T-helper 17 cell (primary cell): ENCODE measurements at places on chromosomes 2 and 18. TPM values are rescaled to one million over a fixed set of nuclear protein-coding genes. Genes with fewer than 3 reads are reported as not detected.

DNA sequence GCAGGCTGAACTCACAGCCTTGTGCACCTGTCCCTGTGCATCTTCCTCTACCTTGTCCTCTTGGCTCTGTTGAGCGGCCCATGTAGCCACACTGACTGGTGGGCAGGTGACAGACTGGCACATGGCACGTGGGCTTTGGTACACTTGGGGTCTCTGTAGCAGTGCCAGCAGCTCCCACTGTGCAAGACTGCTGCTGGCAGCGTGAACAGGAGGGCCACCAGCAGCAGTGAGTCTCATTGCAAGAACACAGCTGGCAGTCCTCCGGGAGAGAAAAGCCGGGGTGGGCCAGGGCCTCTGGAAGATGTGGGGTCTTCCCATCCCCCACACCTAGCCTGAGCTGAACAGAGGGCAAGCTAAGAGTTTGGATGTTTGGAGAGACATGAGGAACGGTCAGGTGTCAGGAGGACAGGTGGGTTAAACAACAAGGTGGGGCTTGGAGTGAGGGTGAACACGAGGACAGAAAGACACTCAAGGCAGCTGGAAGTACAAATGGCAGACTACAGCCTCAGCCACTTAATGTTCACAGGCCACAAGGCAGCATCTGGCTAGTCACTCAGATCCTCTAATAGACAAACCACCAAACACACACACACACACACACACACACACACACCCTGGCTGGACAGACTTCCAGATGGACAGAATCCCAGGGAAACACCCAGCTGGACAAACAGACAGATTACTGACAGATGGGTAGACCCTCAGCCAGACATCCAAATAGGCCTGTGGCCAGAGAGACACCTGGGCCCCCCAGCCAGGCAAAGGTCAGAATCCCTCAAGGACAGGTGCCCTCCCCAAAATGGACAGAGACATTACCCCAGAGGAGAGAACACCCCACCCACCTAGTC, 2.3 kb upstream of the PTPN18 start:
- no peak for DNase-seq
- H3K27me3 ChIP-seq = no peaks in the 10 kb centered on the region
- H3K27ac ChIP-seq = no peak overlapping the region
- H3K4me1 ChIP-seq = peaks cover 8% of the 10 kb centered on the region
- peak overlapping the region; percentile 86 for H3K4me3 ChIP-seq

ABCA12 gene
- total RNA-seq = not detected

IAH1 gene
- 43.6 TPM for total RNA-seq

GRCh38 chr2:16900405-16901025, 234.9 kb upstream of the CYRIA start:
- H3K27ac ChIP-seq = no peak overlapping the region
- DNase-seq = no peak
- H3K4me3 ChIP-seq = no peak overlapping the region
- no peaks in the 10 kb centered on the region for H3K36me3 ChIP-seq

- no peak overlapping the region for H3K27ac ChIP-seq
- H3K27me3 ChIP-seq = peaks cover 33% of the 10 kb centered on the region
These were observed 79.2 kb upstream of the PAPOLG start for GRCh38 chr2:60676706-60677330.

DNA sequence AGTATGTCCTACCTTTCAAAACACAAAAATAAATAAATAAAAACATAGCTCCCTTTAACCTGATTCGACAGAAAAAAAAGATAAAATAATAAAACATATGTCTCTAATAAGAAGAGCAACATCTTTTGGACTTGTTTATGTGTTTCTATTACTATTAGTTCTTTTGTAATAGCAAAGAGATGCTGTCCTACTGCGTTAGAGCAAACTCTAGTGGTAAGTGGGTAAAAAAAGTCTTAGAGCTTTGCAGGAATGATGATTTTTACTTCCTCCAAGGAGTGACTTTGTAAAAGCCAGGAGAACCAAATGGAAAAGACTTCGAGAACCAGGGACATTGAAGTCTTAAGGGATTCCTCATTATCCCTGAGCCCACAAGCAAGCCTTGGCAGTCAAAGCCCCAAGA, 450.1 kb downstream of the METTL4 start:
- H3K27me3 ChIP-seq = peaks cover 4% of the 10 kb centered on the region
- no peak overlapping the region for H3K27ac ChIP-seq
- DNase-seq = no peak
- H3K4me1 ChIP-seq = no peaks in the 10 kb centered on the region
- no peaks in the 10 kb centered on the region for H3K36me3 ChIP-seq

ZNF2 gene
- 2.4 TPM for total RNA-seq

GRCh38 chr18:32911660-32912284, 138.9 kb upstream of the KLHL14 start:
- no peak overlapping the region for H3K4me3 ChIP-seq
- DNase-seq = no peak
- no peak overlapping the region for H3K27ac ChIP-seq
- H3K4me1 ChIP-seq = no peaks in the 10 kb centered on the region
- no peaks in the 10 kb centered on the region for H3K36me3 ChIP-seq
- H3K27me3 ChIP-seq = no peaks in the 10 kb centered on the region

CYP27A1 gene
- 0.39 TPM for total RNA-seq

DNA sequence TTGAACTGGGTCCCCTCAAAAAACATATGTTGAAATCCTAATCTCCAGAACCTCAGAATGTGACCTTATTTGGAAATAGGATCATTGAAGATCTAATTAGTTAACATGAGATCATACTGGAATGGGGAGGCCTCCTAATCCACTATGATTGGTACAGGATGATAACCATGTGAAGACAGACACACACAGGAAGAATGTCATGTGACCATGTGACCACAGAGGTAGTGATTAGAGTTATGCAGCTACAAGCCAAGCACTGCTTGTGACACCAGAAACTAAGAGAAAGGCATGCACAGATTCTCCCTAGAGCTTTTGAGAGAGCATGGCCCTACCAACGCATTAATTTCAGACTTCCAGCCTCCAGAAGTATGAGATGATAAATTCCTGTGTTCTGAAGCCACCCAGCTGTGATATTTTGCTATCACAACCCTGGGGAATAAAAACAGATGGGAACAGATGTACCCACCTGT, 47.0 kb upstream of the TGIF1 start:
- DNase-seq = no peak
- H3K27ac ChIP-seq = no peak overlapping the region
- no peaks in the 10 kb centered on the region for H3K27me3 ChIP-seq
- no peaks in the 10 kb centered on the region for H3K36me3 ChIP-seq

CAMKMT gene
- 14.8 TPM for total RNA-seq

DNA sequence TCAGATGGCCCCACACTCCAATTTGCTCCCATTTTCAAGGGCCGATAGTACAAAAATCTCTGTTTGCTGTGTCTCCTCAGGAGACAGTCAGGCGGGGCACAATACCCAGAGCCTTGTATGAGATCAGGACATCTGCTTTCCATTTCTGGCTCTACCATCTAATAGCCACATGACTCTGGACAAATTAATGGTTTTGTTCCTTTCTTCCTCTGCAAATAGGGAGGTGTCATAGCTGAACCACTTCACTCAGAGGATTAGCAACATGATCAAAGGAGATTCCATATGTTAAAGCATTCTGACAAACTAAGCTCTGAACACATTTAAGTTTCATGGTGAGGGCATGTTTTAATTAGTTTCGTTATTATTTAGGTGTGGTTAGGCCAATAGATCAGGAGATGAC, 602.1 kb upstream of the SYT4 start:
- no peak overlapping the region for H3K27ac ChIP-seq
- no peaks in the 10 kb centered on the region for H3K4me1 ChIP-seq
- H3K36me3 ChIP-seq = no peaks in the 10 kb centered on the region
- no peak overlapping the region for H3K4me3 ChIP-seq
- H3K27me3 ChIP-seq = no peaks in the 10 kb centered on the region
- no peak for DNase-seq

- no peaks in the 10 kb centered on the region for H3K27me3 ChIP-seq
- peak; percentile 45 for DNase-seq
- peak overlapping the region; percentile 67 for H3K27ac ChIP-seq
These were observed 19.1 kb upstream of the SLC20A1 start for GRCh38 chr2:112626604-112627059.

DNA sequence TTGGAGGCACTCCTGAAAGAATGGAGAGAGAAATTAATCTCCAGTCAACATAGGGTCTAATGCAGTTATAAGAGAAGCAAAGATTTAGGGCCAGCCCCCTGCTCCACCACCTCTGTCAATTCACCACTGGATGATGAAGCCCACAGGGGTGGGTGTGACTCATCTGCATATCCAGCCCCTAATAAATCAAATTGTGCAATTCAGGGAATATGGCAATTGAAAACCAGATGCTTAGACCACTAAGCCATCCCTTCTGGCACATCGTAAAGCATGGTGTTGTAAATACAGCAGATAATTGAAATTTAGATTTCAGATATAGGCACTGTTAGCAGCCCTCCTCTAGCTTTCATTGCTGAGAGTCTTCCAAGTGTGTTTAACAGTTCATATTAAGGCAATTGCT, 541.4 kb downstream of the PARD3B start:
- no peak overlapping the region for H3K27ac ChIP-seq
- no peak overlapping the region for H3K4me3 ChIP-seq
- H3K36me3 ChIP-seq = no peaks in the 10 kb centered on the region
- H3K27me3 ChIP-seq = no peaks in the 10 kb centered on the region

VIT gene
- total RNA-seq = not detected

- no peak within 1 kb of the TSS for H3K27ac ChIP-seq
- peak; percentile 47 for DNase-seq
- H3K4me3 ChIP-seq = peak within 1 kb of the TSS; percentile 92
- H3K27me3 ChIP-seq = no peaks in the 10 kb centered on the region
- no peaks in the 10 kb centered on the region for H3K36me3 ChIP-seq
These were observed at the start of gene DNMT3A for GRCh38 chr2:25341753-25342371. Gene DNMT3A (minus strand): TSS chr2:25341925. CDS start chr2:25313984, 27,941 bp downstream.

GRCh38 chr2:235820571-235820970, 326.7 kb downstream of the AGAP1 start:
- H3K4me3 ChIP-seq = no peak overlapping the region
- H3K27ac ChIP-seq = no peak overlapping the region
- no peaks in the 10 kb centered on the region for H3K4me1 ChIP-seq
- peaks cover 5% of the 10 kb centered on the region for H3K27me3 ChIP-seq

CBLN2 gene
- not detected for total RNA-seq

GRCh38 chr2:181241366-181241765, 215.8 kb upstream of the ITGA4 start:
- no peak for DNase-seq
- peaks cover 12% of the 10 kb centered on the region for H3K4me1 ChIP-seq
- H3K36me3 ChIP-seq = peaks cover 4% of the 10 kb centered on the region
- peak overlapping the region; percentile 72 for H3K27ac ChIP-seq

SPTBN1 gene
- total RNA-seq = 187 TPM

GRCh38 chr2:212381428-212382102, 157.0 kb downstream of the ERBB4 start:
- H3K4me1 ChIP-seq = no peaks in the 10 kb centered on the region
- no peak overlapping the region for H3K27ac ChIP-seq
- DNase-seq = no peak
- H3K4me3 ChIP-seq = no peak overlapping the region
- no peaks in the 10 kb centered on the region for H3K36me3 ChIP-seq

PCARE gene
- not detected for total RNA-seq

DNA sequence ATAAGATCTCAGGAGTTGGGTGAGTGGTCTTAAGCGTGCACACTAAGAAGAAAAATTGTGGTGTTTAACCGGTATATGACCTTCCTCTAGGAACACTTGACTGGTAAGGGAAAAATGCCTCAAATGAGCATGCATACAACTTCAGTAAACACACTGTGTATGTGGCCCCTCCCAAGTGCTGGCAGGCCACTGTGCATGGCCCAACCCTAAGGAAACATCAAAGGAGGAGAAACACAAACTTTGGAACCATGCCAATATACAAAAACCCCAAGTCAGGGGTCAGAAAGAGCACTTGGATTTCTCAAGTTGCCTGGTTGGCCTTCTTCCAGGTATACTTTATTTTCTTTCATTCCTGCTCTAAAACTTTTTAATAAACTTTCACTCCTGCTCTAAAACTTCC, 308.9 kb upstream of the LRRTM4 start:
- H3K36me3 ChIP-seq = no peaks in the 10 kb centered on the region
- no peak for DNase-seq
- no peaks in the 10 kb centered on the region for H3K27me3 ChIP-seq
- no peak overlapping the region for H3K4me3 ChIP-seq
- no peak overlapping the region for H3K27ac ChIP-seq

SERPINB4 gene
- not detected for total RNA-seq

DNA sequence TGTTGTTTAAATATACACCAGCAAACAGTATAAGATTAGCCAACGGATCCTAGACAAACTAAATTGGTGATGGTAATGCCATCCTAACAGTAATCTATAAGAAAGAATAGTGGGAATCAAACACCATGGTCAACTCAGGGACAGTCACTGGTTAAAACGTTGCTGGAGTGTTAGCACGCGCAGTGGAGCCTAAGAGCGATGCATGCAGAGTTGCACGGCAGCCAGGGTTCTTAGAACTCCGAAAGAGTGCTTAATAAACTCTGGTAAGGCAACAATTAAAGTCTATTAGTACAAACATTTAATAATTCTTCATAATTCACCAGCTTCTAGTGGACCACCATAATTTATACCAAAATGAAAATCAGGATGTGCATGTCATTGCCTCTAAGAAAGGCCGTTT, 22.2 kb downstream of the LANCL1 start:
- H3K27ac ChIP-seq = no peak overlapping the region
- peaks cover 12% of the 10 kb centered on the region for H3K4me1 ChIP-seq
- H3K27me3 ChIP-seq = no peaks in the 10 kb centered on the region
- DNase-seq = no peak

RTP5 gene
- total RNA-seq = 0.12 TPM

DNA sequence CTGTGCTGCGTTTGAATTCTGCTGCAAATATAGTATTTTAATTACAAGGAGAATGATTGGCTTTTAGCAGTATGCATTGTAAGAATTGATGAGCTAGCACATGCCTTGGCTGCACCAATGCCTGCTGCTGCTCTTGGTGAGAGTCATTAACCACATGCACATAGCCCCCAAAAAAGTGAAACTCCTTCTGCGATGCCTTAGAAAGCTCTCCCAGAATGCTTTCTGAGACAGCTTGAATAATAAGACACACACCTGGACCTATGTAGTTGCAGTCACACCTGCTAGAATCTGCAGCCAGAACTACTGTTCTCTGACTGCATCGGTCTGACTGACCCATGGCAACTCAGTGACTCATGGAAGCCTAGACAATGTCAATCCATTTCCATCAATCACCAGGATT, 170.1 kb upstream of the DDX18 start:
- H3K4me1 ChIP-seq = no peaks in the 10 kb centered on the region
- H3K27me3 ChIP-seq = no peaks in the 10 kb centered on the region
- H3K4me3 ChIP-seq = no peak overlapping the region
- no peak overlapping the region for H3K27ac ChIP-seq
- no peaks in the 10 kb centered on the region for H3K36me3 ChIP-seq

DNA sequence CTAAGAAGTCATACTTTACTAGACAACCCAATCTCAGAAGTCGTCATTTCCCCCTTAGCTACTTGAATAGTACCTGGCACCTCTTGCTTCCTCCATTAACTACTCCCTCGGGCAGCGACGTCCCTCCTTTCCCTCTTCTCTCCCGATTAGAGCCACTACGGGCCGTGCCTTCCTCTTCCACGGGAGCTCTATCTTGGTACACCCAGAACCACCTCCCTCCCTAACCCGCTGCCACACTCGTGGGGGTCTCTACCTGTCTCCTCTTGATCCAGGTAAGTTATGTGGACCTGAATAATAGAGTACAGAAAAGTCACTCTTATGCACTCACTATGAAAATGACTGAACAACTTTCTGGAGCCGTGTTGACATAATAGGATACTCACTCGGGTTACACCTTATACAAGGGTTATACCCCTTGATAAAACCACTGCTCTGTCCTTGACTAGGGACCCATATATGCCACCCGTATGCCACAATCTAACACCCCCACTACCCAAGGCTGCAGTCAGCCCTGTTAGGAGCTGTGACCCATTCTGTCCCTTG, 595 bp upstream of the HDHD2 start:
- peak overlapping the region; percentile 98 for H3K27ac ChIP-seq
- H3K4me1 ChIP-seq = peaks cover 38% of the 10 kb centered on the region
- peak overlapping the region; percentile 99 for H3K4me3 ChIP-seq
- peaks cover 6% of the 10 kb centered on the region for H3K36me3 ChIP-seq
- no peak for DNase-seq
